ENCODE measurements at places on chromosomes 13 and 19. TPM values are rescaled to one million over a fixed set of nuclear protein-coding genes. Genes with fewer than 3 reads are reported as not detected.

Gene SLC25A30
- 20.0 TPM for total RNA-seq

Gene CATSPERD
- total RNA-seq = not detected

Gene SPTBN4
- total RNA-seq = 4.1 TPM

Gene MISP
- 184 TPM for total RNA-seq

Gene YJEFN3
- 6.0 TPM for total RNA-seq

Gene SH3GL1
- 47.5 TPM for total RNA-seq

DNA sequence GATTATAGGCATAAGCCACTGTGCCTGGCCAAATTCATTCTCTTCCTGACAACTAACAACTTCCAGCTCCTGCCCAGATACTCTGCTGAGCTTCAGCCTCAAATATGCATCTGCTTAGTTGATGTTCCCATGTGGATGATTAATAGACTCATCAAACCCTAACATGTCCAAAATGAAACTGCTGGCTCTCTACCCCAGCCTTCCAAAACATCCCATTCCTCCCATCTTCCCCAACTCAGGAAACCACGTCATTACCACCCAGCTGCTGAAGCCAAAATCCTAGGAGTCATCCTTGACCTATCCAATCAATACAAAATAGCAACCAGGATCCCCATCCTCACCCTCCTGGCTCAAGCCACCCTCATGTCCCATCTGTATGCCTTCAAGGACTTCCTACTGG lies 20.9 kb downstream of the POU2F2 start:
- no peak for DNase-seq

DNA sequence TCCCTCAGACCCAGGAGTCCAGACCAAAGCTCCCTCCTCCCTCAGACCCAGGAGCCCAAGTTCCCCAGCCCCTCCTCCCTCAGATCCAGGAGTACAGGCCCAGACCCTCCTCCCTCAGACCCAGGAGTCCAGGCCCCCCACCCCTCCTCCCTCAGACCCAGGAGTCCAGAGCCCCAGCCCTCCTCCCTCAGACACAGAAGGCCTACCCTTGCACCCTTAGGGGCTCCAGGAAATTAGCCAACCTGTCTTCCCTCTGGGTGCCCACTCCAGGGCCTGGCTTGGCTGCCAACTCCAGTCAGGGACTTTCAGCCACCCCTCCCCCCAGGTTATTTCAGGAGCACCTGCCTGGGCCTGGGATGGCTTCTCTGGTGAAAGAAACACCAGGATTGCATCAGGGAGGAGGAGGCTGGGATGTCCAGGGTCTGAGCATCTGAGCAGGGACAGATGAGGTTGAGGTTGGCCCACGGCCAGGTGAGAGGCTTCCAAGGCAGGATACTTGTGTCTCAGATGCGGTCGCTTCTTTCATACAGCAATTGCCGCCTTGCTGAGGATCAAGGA lies at the start of gene FGF21:
TSS of gene FGF21 (plus strand) at position 441 of the 558 bp plus-strand sequence. CDS start 713 bp downstream, outside the sequence.
- DNase-seq = no peak

- DNase-seq = no peak
These were observed 63.2 kb downstream of the RAB20 start for GRCh38 chr13:110498327-110498726.

DNA sequence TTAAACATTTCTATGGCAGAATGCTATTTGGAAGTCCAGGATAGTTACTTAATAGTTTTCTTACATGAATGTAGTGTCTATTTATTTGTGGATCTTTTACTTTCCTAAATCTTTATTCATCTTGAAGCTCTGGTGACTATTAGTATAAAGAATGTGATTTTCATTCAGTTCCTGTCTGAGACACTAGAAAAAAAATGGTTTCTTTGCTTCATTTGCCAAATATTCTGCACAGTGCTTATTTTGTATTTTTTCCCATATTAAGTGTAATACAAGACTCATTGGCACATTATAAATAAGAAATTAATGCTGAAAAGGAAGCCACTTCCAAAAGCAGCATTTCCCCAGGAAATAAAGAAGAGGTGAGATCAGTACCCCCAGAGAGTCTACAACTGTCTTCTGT lies 109.8 kb downstream of the POSTN start:
- no peak for DNase-seq

- no peak for DNase-seq
These were observed 484 bp downstream of the ICAM3 start for GRCh38 chr19:10338940-10339339.

DNA sequence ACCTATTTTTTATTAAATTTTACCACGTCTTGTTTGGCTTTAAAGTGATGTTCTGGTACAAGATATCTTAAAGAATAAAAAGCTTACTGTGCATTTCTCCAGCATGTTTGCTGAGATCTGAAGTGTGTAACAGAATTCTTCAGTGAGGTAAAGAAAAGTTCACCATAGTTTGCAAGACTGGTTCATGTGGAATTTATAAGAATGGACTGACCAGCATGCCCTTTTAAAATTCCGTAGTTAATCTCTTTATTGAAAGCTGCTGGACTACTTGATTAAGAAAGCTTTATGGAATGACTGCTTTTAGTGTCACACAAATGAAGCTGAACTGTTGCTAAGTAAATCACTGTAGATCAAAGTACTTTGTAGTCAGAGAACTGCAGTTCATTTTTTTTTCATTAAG lies 119.2 kb downstream of the GPC6 start:
- DNase-seq = no peak

- no peak for DNase-seq
These were observed 40.0 kb upstream of the F7 start for GRCh38 chr13:113065406-113066141.

DNA sequence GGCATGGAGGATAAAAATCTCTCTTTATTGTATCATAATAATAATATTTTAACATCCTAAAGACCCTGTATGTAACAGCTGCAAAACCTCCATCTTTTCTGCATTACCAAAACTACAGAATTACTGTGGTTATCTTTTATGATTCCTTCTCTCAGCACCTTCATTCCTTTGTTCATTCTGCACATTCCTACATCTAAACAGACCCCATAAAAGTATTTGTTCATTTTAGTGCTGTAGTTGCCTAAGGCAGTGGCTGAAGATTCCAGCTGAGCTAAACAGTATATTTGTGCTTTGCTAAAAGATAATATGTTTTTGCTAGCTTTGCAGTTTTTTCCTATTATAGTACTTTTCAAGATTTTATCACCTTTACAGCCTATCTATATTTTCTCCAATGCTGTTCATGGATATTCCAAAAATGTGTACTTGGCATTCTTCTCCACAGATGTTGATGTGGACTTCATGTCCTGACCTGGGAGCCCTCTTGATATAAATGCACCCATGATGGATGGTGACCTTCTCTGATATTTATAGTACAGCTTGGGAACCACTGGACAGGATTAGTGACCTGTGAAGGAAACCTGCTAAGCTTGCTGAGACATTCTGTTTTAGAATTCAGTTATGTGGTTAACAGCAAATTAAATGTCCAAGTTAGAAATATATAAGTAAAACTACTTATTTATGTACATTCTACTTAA lies 2832.9 kb upstream of the PCDH20 start:
- DNase-seq = no peak

All from mucosa of descending colon (tissue), 3 donors.